Stimulated activated CD4-positive, alpha-beta T cell treated with anti-CD3 and anti-CD28 coated beads, Interleukin-12 subunit alpha, Interleukin-12 subunit beta, amount 100 ng/mL, for 24 hours (primary cell): ENCODE measurements at places on chromosomes 4 and X.

- no peak for DNase-seq
These were observed 225.4 kb downstream of the CPE start for GRCh38 chr4:165604181-165604580.

GRCh38 chrX:39599339-39599738, 498.4 kb downstream of the BCOR start:
- DNase-seq: no peak

GRCh38 chrX:70613295-70613694, 168.7 kb downstream of the DLG3 start:
- no peak for DNase-seq

GRCh38 chr4:1579901-1580691, 104.0 kb downstream of the FAM53A start:
- peak; percentile 76 for DNase-seq

DNA sequence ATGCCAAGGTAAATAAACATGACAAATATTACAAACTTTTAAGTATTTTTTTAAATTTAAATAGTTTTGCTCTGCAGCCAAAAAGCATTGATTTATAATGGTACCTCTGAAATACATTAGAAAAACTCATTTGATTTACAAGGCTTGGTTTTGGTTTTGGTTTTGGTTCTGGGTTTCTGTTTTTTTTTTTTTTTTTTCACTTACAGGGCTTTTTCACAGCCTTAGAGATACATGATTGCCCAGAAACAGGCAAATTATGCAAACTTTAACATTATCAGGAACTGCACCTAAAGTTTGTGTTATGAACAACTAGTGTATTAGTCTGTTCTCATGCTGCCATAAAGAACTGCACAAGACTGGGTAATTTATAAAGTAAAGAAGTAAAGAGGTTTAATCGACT, 196.4 kb upstream of the DDX53 start:
- no peak for DNase-seq

DNA sequence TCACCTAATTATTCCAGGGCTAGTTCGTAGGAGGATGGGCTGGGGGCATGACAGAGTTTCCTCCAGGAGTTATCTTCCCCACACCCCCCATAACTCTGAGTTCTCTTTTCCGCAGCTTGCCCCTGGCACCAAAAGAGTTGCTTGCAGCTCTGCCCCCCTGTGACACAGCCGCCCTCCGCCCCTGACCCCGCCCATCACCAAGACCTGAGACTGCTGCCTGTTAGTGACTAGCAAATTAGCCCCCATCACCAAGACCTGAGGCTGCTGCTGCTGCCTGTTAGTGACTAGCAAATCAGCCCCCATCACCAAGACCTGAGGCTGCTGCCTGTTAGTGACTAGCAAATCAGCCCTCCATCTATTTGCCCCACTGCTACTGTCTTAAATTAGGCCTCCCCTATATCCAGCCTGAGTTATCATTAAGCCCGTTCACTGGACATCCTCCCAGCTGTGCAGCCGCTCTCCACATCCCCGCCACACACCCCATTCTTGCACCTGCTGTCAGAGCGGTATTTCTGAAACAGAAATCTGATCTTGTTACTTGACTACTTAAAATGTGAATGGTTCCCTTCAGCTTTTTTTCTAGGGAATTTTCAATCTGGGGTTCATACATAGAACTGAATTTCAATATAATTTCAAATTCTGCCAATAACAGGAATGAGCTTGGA, 1.5 kb upstream of the PAPSS1 start:
- DNase-seq: no peak

DNA sequence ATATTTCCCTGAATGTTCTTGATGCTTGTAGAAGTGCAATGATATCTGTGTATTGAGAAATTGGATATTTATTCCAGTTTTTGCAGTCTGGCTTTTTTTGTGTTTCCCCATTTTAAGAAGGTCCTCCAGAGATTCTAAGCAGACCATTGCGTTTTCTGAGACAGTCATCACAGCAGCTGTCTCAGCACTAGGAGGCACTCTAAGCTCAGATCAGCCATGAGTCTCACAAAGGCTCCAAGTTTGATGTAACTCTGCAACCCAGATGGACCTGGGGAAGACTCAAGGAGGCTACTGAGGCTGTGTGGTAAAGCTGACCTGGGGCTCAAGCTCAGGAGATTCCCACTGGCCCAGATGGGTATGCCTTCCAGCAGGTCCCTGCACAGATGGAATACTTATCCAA, 89.3 kb upstream of the CYLC1 start:
- no peak for DNase-seq

GRCh38 chrX:10981506-10981905, 129.6 kb upstream of the HCCS start:
- DNase-seq: no peak

DNA sequence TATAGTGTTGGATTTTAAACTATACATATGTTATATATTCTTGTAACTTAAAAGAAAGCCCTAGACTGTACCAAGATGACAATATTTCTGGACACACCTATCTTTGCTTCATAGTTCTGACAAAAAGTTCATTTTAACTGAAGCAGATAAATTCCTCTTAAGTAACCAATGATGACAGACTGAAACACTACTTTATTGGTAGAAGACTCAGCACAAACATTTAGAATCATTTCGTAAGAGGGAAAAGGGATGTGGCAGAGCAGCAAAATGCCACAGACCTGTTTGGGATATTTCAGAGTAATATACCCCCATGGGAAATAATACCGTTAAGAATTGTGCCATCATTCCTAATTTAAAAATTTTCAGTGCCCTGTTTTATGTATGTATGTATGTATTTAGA, 56.2 kb downstream of the APOO start:
- no peak for DNase-seq

- DNase-seq: no peak
These were observed at the start of gene PPP1R2C for GRCh38 chrX:42778096-42778495. PPP1R2C (minus strand) TSS chrX:42778163; CDS start chrX:42778079, 84 bp downstream.

GRCh38 chrX:36961590-36961989, 46.6 kb upstream of the FAM47C start:
- DNase-seq: no peak

- no peak for DNase-seq
These were observed 98.5 kb downstream of the CENPC start for GRCh38 chr4:67446811-67447210.

DNA sequence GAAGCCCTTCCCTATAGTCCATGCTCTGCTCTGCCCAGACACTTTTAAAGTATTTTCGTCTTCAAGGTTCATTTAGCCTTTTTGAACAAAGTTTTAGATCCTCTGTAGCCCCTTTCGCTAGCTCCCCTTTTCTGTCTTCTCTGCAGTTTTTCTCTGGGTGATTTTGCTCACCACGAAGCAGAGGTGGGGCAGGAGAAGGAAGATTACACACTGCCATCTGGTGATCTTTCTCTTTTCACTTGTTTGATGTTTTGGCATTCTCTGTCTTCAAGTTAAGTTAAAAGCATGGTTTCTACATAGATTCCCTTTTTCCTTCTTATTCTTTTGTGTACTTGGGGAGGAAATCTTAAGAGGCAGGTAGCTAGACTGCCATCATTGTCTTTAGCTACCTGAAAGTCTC, 43.9 kb downstream of the CC2D2A start:
- DNase-seq: no peak

DNA sequence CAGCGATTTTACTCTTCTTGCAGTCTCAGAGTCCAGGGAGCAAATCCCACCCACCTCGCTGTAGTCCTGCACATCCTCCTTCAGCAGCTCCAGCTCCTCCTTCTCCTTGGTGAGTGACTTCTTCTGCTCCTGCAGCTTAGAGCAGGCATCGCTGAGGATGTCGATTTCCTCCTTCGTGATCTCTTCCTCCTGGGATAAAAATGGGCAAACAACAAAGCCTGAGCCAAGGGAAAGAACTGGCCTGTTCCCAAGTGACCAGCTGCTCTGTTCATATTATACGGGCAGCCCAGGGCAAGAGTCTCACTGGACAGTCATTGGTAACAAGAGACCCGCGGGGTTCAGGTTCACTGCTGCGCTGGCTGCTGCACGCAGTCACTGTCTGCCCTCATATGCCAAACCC, 26.2 kb downstream of the FGFR3 start:
- no peak for DNase-seq

DNA sequence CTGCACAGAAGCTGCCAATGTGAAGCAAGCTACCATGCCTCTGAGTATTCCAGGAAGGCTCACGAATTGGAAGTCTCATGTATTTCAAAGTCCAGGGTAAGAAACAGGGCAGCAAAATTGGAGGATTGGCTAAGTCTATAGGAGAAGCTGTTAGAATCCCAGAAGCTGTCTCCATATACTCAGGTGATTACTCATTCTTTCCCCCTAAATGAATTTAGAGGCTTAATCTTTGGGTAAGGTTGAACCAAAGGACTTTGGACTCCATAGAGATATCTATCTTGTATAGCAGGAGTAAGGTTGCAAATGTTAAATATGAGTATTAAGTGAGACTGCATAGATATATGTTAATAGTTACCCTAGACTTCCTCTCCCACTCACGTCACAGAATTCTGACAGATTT, 36.3 kb downstream of the STBD1 start:
- no peak for DNase-seq

DNA sequence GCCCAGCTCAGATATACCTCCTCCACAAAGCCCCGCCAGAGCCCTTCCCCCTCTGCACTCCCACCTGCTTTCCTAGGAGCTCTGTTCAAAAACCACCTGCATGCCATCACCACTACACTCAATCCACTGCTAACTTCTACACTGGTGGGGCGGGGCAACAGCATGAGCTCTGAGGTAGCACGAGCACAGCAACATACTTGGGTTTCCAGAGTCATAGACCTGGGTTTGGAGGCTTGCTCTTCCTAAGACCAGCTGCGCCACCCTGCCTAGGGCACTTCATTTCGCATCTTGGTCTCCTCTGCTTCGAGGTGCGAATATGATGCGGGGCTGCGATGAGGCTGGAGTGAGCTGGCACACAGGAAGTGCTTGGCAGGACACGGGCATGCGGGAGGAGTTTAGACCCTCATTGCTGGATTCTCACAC, 3.6 kb downstream of the SASH3 start:
- DNase-seq: no peak

DNA sequence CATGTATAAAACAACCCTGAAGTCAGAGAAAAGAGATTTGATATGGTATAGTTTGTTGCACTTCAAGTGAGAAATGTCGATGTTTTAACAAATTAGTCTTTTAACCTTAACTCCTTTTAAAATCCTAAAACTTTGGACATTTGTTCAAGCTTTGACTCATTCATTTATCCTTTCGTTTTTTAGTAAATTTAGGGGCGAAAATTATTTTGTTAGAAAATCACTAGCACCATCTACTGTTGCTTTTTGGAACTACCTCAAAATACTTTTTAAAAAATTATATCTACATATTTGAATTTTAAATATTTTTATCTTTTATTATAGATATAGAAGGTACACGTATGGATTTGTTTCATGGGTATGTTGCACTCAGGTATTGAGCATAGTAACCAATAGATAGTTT, 165.1 kb upstream of the POF1B start:
- DNase-seq: no peak

DNA sequence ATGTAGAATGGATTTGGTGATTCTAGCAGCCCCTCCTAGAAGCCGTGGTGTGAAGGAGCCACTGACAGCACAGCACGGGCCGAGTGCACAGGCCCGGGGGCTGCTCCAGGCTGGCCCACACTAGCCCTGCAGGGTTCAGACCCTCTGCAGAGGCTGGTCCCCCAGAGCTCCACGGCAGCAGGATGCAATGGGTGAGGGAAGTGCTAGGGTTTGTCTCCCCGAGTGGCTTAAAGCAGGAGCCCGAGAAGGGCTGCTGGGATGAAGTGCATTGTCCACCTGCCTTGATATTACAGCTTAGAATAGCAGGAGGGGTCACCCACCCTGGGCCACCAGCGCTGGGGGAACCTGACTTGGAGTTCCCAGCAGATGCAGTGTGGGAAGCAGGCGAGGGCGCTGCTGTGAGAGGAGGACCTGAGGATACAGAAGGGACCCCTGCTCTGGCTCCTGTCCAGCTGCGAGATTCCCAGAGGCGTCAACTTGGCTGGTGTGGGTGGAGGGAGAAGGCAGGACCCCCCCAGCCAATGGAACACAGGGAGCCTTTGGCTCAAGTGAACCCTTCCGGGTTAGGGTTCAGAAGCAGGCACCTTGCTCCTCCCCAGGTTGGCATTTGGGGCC, 30.0 kb downstream of the WDR1 start:
- no peak for DNase-seq
